ENCODE measurements at places on chromosomes 11 and 22.
A peak's percentile ranks its signal among the peaks of the same experiment; 100 is the strongest.

- no peak for DNase-seq
Measured at GRCh38 chr11:27842290-27842689, 142.0 kb upstream of the BDNF start.

- DNase-seq, result no peak
Measured at GRCh38 chr22:30266445-30267381, at the start of gene OSM. TSS of gene OSM (minus strand) at chr22:30266851. CDS start at chr22:30266799, 52 bp downstream.

GRCh38 chr22:45603619-45604018 is 68.0 kb upstream of the ATXN10 start:
- no peak for DNase-seq

GRCh38 chr11:2140411-2141400 is 1.5 kb upstream of the IGF2 start:
- DNase-seq, result no peak

- no peak for DNase-seq
Measured at GRCh38 chr11:45216901-45217300, 69.2 kb downstream of the SYT13 start.

GRCh38 chr22:32430352-32430751 is 18.3 kb upstream of the RTCB start:
- DNase-seq, result no peak

DNA sequence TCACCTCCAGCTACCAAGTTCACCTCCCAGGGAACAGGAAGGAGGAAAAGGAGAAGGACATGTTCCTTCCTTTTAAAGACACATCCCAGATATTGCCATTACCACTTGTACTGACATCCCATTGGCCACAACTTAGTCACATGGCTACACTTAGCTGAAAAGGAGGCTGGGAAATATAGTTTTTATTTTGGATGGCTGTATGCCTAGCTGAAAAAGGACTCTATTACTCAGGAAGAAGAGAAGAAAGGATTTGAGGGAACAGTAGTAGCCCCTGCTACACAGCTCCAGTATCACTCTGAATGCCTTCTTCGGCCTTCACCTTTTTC is 2.1 kb upstream of the APOA5 start:
- no peak for DNase-seq

- no peak for DNase-seq
Measured at GRCh38 chr11:27215471-27216269, 147.3 kb downstream of the CCDC34 start.

DNA sequence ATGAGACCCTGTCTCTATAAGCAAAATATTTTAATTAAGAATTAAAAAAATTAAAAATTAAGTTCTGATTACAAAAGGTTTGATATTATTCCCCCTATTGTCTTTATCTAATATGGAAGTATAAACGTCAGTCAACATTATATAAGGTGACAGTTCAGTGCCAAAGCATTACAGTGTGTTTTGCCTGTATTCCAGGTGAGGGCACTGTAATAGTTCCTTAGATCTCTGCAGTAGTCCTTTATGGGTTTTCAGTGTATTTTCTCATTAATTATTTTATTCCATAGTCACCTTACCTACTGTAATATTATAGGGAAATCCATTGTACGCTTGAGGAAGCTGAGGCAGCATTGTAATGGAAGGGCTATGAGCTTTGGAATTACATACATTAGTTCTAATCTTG is 33.0 kb downstream of the FAR1 start:
- no peak for DNase-seq

DNA sequence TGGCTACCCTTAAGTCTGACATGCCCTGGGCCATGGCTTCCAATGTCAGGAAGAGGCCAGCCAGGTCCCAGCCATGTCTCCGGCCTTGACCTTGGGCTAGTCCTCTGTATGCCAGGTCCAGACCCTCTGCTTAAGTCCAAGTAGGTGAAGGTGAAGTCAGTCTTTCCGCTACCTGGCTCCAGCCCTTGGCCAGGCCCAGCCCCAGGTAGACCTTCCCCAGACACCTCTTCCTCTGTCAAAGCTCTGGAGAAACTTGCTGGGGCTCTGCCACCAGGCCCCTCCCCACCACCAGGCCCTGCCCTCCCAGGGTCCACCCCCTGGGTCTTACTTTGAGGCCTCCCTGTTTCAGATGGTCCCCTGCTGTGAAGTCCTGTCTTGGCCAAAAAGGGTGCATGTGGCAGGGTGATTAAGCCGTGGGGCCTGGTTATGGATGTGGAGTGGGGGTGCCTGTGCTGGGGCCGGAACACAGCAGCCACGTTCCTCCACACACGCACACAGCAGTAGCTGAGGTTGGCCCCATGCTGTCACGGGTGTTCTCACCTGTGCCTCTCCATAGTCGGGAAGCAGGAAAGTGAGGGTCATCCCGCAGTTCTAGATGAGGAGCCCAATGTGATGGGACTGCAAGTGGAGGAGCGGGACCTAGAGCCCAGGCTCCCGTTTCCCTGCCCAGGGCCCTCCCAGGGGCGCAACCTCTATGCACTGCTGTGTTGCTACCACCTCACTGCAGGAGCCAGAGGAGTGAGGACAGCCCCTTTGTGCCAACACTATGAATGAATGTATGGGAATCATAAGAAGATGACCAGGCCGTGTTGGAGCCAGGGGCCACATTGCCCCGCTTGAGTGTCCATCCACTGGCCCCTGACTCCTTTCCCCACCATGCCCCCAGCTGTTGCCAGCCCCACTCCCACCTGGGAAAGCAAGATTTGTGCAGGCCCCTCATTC is 72.2 kb downstream of the LINC01488 start:
- no peak for DNase-seq

DNA sequence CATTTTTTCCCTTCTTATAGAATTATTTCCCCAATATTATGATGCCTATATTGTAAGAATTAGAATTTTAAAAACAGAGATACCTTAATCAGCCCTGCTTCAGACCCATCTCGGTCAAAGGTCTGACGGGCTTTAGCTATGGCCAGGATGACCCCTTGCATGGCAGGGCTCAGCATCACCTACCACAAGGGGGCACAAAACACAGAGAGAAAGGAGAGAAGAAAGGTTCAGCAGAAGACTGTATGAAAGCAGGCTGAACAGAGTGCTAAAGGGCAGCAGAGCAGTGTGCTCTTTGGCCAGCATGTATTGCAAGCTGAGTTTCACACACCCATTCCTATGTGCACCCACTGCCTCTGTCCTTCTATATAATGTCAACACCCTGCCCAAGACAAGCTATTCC is 26.8 kb downstream of the CLDN25 start:
- no peak for DNase-seq

DNA sequence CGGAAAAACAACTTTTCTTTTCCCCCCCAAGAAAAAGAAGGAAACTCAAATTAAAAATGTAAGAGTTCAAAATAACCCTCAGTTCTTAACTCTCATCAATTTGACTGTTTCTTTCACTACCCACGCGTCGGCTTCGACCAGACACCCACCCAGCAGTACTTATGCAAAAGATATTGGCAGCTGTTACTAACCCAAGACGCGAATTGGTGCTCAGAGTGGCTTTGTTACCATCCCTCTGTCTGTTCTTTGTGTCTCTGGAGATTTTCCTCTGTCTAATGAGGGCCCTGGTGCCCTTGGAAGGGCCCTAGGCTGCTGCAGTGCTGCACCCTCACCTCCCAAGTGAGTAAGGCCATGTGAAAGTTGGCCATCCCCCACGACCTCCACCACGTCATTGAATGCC is 180.5 kb upstream of the NECTIN1 start:
- DNase-seq, result no peak

DNA sequence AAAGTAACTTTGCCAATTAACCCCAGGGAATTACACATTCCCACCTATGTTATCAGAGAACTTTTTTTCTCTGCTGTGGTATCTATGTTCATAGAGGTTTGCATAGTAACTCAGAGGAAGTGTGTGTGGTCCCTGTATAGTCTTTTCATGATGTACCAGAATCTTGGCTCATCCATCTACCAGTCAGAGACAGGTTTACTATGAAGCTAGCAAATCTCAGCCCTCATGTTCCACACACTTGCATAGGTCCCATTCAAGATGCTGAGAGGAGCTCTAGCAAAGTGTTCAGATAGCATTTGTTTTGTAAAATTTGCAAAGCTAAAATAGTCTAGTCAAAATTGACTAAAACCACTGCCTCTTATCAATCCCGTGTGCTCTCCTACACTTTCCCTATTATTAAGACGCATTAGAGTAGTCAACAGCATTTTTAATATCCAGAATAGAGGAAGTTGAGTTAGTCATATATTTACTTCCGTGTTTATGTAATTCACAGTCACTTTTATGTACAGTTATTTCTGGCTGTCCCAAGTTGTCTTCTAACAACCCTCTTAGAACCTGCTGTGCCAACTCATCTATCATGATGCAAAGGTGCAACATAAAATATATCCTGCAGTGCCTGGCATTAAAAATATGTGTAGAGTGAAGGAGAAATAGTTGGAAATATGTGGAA is 184.2 kb downstream of the FAM76B start:
- no peak for DNase-seq

DNA sequence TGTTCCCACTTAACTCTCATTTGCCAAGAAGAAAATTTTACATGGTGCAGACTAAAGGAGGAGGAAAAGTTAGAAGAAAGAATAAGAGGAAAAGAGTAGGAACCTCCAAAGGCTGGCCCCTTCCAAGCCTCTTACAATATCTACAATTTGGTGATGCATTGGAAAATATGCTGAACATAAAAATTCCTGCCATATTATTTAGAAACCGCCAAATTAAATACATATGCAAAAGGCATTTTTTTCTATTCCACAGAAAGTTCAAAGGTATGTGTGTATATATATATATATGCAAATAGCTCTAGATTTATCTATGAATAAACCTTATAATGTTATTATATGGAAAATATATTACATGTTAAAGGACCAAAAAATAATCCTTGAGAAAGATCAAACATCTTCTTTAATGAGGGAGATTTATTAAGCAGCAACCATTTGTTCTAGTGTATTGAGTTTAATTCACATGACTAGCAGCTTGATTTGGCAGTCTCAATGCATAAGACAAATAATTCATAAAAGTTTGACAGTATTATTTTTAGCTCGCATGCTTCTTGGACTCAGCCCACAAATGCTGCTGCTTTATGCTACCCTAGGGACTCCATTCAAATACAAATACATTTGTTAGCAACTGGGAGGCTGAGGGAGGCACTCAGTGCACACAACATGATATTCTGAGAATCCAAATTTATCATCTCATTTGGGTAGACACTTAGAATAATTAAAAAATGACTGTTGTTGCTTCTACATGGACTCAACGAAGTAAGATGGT is 184.9 kb downstream of the SBF2 start:
- DNase-seq, result no peak

GRCh38 chr22:42227435-42227834 is 43.0 kb downstream of the TCF20 start:
- no peak for DNase-seq

GRCh38 chr22:17243524-17243923 is 24.3 kb upstream of the ADA2 start:
- no peak for DNase-seq

DNA sequence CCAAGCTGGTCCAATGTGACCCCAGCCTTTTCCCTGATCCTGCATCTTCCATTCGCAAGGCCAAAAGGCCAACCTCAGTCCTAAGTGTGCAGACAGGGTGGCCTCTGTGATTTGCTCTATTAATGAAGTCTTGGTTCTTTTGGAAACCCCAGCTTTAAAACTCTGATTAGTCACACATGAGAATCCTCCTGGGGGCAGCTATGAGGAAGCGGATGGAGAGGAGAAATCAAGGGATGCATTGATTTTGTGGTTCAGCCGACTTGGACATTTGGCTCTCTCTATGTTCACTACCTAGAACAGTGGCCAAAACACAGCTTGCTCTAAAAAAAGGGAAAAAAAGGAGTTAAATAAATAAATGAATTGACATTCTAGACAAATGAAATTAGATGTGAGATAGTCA is 98.6 kb upstream of the USP47 start:
- DNase-seq, result no peak

DNA sequence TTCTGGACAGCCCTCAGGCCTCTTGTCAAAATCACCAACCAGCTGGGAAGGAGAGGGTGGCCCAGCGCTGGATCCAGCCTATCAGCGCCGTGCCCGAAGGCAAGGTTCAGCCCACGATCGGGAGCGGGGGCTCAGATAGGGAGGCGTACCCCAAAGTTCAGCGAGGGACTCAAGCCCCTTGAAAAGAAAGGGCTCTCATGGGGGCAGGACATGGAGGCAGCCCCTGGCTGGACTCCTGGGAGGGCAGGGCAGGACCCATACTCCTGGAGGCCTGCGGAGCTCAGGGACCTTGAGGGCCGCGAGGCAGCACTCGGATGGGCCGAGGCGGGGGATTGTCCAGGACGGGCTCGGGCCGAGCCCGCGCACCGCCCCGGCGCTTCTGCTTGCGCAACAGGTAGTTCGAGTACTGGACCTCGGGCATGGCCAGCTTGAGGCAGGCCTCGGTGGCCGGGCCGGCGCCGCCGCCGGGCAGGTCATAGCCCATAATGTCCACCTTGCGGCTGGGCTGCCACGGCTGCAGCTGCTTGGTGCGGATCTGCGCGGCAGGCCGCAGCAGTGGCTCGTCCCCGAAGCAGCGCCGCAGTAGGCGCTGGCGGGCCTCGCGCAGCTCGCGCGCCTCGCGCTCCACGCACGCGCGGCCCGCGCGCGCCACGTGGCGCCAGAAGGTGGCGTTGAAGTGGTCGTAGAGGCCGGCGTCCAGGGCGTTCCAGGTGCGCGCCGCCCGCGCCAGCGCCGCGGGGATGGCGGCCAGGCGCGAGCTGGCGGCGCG is 6.5 kb downstream of the GAL3ST3 start:
- DNase-seq, result no peak

DNA sequence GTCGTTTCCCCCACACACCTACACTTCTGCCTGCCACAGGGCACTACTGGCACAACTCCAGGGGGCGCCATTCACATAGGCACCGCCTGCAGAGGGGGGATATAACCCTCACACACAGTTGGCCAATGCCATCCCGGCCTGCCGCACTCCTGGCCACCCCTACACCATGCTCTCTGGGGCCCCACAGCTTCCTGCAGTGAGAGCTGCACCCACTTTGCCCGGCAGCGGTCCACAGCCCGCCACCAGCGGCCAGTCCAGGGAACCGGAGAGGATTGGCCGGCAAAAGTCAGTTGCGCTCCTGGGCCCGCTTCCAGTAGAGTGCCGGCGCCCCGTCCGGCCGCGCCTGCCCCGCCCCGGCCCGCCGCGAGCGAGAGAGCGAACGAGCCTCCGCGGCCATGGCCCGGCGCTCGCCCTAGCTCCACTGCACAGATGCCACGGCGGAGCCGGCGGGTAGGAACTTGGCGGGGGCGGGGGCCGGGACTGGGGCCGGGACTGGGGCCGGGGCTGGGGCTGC is 25.6 kb upstream of the SUSD2 start:
- peak; percentile 88 for DNase-seq

- DNase-seq, result no peak
Measured at GRCh38 chr11:123233280-123233974, 38.4 kb upstream of the CLMP start.
